ENCODE measurements at places on chromosomes 5 and 9.

DNA sequence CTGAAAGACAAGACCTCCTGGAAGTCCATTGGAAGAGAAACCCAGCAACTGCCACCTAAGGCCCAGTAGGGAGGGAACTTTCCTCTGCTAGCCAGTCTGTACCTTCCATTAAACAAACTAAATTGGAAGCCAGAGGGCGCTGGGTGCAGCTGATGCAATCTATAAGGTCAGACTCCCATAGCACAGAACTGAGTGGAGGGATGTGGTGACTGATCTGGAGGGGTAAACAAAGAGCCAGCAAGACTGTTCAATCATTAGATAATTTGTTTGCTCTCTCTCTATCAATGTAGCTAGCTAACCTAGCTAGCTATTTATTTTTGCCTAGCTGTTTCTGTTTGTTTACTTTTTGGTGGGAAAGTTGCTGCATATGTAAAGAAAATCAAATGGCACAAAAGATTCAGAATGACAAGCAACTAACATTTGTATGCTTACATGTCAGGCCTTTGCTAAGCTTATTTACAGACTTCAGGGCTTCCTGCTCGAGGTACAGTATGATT is 291.8 kb upstream of the DAB2 start:
- DNase-seq = peak; percentile 30

- DNase-seq = no peak
Observed at GRCh38 chr5:80184235-80185023, 71.4 kb downstream of the SERINC5 start.

- DNase-seq = no peak
Observed at GRCh38 chr5:95414451-95414850, 23.3 kb downstream of the FAM81B start.

- DNase-seq = no peak
Observed at GRCh38 chr9:4068449-4068848, 231.4 kb downstream of the GLIS3 start.

DNA sequence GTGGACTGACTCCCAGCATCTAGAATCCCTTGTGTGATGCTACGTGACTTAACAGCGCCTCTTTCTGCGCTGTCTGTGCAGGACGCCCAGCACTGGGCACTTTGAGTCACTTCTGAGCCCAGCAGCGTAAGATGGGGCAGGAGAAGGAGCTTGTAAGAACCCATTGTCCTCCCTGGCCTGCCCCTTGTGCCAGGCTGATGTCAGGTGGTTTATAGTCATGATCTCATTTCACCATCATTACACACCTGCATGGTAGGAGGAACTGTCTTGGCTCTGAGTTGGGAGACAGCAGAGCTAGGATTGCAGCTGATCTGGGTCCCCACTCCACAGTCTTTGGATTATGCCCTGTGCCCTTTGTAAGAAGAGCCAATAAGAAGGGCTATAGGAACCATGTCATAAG is 12.2 kb downstream of the ERGIC1 start:
- no peak for DNase-seq

DNA sequence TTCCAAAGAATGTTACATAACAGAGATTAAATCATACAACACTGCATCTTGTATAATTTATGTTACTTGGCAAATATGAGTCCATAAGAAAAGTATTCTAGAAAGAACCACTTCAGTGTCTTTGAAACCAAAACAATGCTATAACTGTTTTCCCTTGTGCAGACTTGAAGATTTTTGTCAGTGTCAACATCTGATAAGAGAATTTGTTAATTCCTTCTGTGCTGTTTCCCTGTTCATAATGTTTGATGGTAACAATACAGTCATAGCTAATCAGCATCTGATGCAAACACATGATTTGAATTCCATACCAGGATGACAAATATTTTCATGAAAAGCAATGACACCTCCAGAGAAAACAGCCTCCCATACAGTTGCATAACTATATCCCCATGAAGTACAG is 306.8 kb downstream of the SEMA5A start:
- DNase-seq = no peak

DNA sequence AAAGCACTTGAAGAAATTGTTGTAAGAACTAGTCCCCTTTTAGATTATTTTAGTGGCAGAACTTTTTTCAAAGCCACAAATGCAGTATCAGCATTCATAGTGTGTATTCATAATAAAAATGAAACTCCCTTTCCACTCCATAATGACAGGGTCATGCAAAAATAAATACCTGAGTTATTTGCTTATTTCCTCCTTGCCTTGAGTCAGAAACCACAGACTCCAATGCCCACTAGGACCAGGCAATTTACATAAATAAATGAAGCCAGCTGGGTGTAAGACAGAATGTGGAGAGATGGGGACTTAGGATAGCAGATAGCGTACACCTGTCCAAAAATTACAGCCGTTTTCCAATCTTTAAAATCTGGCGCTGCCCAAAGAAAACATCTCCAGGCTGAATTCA is 417.8 kb downstream of the TMEM161B start:
- DNase-seq = no peak

- DNase-seq = no peak
Observed at GRCh38 chr5:83924171-83924570, 203.5 kb upstream of the HAPLN1 start.

DNA sequence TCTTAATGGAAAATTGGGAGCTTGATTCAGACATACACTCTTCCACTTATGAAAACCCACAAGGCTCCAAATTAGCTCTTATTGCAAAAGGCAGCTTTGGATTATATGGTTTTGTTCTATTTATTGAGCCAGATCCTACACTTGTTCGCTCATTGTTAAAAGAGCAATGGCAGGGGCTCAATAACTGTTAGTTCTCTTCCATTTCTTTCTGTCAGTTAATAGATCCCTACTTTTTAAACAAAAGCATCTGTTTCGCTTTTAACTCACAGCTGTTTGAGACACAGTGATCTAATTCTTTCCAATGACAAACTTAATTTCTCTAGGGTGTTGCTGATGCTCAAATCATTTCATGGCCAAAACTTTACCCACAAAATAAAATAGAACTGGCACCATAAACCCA is 11.7 kb downstream of the C5 start:
- no peak for DNase-seq

GRCh38 chr5:115544043-115544435 is 536 bp downstream of the FEM1C start:
- peak; percentile 53 for DNase-seq

- no peak for DNase-seq
Observed at GRCh38 chr9:130371196-130371966, 73.4 kb upstream of the ASS1 start.

GRCh38 chr5:57889558-57889957 is 406.9 kb upstream of the ACTBL2 start:
- no peak for DNase-seq

DNA sequence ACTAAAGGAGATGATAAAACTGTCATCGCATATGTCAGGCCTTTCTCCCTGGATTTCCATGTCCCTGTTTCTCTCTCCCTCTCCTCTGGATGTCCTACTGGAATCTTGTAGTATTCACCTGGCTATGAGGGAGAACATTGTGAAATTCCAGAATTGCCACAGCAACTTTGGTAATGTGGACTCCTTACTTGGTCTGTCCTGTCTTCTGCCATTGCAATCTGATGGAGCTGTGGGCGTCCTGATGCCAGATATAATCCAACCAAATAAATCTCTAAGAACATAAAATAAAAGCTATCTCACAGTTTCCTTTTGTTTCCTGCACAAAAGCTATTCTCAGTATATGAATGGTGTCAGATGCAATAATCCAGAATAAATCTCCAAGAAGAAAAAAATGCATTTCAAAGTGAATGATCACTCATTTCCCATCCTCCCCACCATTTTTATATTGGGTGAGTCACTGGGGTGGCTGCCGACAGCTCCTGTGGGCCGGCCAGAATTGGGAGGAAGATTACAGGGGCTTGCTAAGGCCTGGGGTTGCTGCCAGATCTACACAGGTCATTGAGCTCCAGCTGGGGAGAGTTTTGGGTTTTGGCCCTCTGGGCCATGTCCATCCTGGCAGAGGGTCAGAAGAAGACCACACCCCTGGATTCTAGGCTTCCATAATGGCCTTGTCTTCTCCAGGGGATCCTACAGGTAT is 160.7 kb upstream of the PITX1 start:
- DNase-seq = no peak

DNA sequence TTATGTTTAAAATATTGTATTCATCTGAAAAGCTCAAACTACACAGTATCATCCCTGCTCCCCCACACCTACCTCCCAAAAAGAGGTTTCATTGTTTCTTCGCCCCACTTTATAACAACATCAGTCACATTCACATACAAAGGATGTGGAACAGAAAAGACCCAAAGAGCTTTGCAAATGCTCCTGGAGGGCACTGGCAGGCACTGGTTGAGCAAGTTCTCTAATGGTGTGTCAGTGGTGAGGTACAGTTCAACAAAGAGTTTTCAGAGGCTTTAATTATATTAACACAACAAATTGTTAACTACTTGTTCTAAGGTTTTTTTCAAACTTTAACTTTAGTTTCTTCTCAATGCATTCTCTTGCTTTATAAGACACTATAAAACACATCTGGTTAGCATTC is 54.1 kb upstream of the ECM2 start:
- no peak for DNase-seq

DNA sequence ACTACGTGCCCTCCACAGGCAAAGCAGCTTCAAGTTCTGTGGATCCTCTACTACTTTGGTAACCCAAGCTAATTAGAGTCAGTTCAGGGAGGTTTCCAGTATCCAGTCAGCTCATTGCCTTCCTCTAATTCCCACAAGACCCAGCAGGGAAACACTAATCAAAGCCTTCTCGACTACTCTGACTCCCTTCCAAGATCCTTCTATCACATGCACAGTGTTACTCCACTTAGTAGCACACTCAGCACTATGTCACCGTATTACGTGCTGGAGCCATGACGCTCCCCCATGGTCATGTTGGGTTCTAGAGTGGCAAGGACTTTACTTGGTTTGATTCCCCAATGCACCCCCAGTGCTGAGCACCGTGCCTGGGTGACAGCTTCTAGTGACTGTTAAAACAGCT is 53.0 kb downstream of the DCP2 start:
- no peak for DNase-seq

DNA sequence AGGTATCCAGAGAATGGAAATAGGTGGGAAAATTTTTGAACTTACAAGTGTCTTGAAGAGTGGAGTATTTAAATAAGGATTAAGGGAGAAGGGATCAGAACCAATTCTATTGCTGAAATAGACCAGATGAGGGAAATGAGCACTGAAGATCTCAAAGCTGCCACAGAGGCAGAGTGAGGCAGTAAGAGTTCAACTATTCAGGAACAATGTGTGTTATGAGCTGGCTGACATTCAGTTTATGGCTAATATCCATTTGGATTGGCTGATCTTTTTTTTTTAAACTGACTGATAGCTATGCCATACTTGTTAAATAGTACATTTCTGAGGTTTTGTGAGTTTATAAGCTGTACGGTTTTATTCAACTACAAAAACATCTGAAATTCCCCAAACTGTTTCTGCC is 95.3 kb upstream of the GNA14 start:
- DNase-seq = no peak

DNA sequence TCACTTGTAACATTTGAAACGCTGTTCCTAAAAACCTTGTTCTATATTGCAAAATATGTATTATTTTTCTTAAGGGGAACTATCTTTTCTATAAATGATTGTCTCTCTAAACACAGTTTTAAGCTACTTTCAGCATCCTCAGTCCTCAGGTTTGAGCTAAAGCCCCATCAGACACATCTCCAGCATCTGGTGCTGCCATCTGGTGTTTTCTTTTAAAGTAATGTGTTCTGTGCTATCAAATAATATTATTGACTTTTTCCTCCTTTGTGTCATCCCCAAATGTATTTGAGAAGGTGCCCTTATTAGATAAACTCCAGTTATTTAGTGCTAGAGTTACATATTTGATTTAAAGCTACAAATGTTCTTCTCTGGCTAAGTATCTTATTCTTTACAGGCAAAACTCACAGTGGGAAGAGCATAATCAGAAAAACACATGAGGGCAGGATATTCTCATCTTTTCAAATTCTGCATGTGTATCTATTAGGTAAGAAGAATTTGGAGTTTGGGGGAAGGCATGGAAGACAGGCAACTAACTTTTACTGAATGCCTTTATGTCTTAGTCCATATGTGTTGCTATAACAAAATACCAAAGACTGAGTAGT is 27.5 kb downstream of the ZNF474 start:
- DNase-seq = no peak

DNA sequence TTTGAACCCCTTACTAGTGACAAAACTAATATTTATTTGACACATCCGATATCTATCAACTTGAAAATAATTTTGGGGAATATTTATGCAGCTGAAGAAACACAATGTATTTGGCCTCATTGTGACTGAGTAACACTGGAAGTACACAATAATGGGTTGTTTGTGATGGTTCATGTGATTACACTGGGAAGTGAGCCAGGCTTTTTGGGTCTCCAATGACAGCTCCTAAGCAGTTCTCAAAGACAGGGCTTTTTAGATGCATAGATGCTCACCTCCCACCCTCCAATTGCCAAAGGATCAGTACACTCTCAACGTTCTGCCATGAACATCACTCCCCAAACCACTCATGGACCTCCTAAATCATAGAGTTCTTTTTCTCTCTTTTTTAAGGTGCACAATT is 170.0 kb downstream of the SLC24A2 start:
- no peak for DNase-seq

DNA sequence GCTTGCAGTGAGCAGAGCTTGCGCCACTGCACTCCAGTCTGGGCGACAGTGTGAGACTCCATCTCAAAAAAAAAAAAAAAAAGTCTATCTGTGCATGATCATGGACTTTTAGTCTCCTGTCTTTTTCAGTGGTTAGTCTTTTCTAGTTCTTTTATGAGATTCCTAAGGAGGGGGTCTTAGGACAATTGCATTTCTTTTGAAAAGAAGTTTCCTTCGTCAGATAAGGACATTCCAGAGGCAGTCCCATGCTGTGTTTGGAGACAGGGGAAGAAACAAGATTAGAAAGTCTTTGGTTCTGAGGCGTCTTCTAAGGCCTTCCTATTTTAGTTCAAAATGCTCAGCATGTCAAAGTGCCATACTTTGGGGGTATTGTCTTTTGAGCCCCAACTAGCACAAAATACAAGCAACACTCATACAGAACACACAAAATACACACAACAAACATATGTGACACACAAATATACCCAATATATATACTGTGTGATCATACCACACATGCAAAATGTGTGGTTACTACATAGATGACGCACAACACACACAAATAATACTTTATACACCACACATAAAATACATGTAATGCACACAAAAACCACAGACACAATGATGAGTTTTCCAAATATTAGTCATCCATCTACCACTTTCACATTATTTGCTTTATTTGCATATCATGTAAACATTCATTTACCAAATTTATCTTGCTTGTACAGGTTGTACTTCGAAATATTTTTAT is 394.5 kb downstream of the SPATA31D1 start:
- DNase-seq = no peak

- no peak for DNase-seq
Observed at GRCh38 chr5:103027267-103027666, 92.7 kb downstream of the GIN1 start.
